ENCODE measurements at places on chromosomes 7 and 10.

- DNase-seq: peak; percentile 94
These were observed at the start of gene FZD8 for GRCh38 chr10:35642035-35642792. FZD8 (minus strand) TSS chr10:35642296; CDS start chr10:35641429, 867 bp downstream.

DNA sequence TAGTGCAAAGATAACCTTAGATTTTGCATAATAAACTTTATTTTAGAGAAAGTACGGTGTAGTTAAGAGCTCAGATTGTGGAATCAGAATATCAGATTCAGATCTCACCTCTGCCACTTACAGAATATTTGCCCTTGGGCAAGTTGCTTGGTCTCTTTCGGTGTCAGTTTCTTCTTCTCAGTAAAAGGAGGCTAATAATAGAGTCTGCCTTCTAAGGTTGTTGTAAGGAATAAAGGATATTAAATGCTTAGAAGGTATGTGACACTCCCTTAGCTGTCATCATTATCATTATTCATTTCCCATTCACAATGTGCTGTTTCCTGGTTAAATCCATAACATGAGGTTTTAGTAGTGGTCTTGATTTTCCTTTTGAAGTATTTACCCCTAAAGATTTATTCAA lies 42.2 kb downstream of the MPLKIP start:
- no peak for DNase-seq

GRCh38 chr10:77532068-77532467 lies 105.5 kb downstream of the KCNMA1 start:
- DNase-seq: peak; percentile 28

- DNase-seq: no peak
These were observed 120.4 kb downstream of the PKD1L1 start for GRCh38 chr7:47827871-47828270.

DNA sequence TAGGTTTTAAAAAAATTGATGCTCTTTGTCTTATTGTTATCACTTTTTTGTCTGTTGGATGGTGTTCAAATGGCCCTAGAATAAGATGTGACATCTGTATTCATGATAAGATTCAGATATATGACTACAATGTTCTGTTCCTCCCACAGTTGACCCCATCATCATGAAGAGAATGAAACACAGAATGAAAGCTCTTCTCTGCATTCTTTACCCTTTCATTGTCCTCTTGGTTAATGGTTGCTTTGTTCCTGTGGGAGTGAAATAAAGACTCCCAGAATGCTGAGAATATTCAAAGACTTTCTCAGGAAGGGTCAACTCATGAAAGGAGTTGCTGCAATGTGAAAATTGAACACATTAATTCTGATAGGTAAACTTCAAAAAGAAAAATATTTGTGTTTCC lies 1015.8 kb downstream of the SORCS3 start:
- DNase-seq: no peak

- DNase-seq: peak; percentile 85
These were observed 266.3 kb downstream of the AHR start for GRCh38 chr7:17564678-17565212.

GRCh38 chr10:62541811-62542210 lies 167.6 kb downstream of the ZNF365 start:
- DNase-seq: no peak

- DNase-seq: peak; percentile 4
These were observed 129.2 kb upstream of the SEC61G start for GRCh38 chr7:54888067-54888733.

DNA sequence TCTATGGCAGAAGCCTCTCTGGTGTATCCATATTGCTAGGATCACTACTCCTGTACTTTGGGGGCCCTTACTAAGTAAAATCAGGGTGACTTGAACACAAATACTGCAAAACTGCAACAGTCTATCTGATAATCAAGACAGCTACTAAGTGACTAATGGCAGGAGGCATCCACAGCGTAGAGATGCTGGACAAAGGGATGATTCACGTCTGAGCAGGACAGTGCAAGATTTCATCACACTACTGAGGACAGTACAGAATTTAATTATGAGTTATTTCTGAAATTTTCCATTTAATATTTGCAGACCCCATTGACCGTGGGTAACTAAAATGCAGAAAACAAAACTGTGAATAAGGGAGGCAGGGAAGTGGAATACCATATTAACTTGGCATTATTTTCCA lies 10.4 kb downstream of the CUL2 start:
- DNase-seq: peak; percentile 92

GRCh38 chr10:11874568-11875493 lies 51.7 kb downstream of the PROSER2 start:
- peak; percentile 67 for DNase-seq

GRCh38 chr7:13871008-13871407 lies 118.5 kb downstream of the ETV1 start:
- no peak for DNase-seq

DNA sequence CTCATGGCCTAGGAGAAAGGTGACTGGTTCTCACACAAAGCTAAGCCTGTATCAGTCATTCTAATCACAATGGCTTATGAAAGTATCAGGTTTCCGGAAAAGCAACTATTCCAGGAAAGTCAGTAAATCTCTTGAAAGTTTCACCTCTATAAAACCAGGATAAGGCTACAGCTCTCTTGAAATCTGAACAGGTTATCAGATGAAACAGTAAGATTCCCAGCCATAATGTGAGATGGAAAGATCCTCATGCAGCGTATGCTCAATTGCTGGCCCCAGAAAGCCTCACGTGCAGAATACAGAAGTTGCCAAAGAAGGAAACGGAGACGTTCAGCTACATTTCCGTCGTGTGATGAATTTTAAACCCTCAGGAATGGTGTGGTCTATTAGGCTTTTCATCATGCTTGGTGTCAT lies 90.0 kb downstream of the PFKFB3 start:
- DNase-seq: peak; percentile 55

GRCh38 chr7:17384400-17384799 lies 85.9 kb downstream of the AHR start:
- no peak for DNase-seq

DNA sequence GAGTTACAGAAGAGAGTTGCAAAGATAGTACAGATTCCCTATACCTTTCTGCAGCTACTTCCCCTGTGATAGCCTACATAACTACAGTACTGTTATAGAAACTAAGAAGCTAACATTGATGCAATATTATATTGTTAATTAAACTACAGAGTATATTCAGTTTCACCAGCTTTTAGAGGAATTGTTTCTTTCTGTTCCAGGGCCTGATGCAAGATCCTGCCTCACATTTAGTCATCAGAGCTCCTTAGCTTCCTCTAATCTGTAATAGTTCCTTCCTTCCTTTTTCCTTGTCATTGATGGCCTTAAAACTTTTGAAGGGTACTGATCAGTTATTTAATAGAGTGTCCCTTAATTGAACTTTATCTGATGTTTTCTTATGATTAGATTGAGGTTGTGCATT lies 56.8 kb downstream of the SDHAF3 start:
- DNase-seq: peak; percentile 21

DNA sequence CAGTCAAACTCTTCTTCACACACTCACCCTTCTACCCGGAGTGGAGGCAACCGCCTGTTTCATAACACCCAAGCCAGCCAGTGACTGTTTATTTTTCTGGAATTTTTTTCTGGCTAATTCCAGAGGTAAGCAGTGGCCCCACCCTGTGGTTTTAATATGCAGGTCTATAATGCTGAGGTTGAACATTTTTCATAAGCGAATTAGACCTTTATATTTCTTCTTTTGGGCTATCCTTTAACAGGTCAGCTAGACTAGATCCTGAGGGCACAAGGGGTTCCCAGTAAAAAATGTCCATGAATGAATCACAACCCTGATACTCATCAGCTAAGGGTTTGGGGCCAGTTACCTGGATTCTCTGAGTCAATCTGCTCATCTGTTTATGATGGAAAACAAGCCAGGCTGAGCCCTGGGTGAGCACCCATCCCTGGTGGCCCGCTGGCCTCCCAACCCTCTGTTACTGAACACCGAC lies 76.2 kb downstream of the GRB10 start:
- no peak for DNase-seq

- peak; percentile 17 for DNase-seq
These were observed 62.4 kb upstream of the SDK1 start for GRCh38 chr7:3238525-3239210.

GRCh38 chr7:29853789-29854188 lies 47.5 kb downstream of the WIPF3 start:
- no peak for DNase-seq

- peak; percentile 91 for DNase-seq
These were observed 53.9 kb upstream of the CREB5 start for GRCh38 chr7:28358423-28358868.

- no peak for DNase-seq
These were observed 324.5 kb downstream of the PHF14 start for GRCh38 chr7:11298220-11298619.

DNA sequence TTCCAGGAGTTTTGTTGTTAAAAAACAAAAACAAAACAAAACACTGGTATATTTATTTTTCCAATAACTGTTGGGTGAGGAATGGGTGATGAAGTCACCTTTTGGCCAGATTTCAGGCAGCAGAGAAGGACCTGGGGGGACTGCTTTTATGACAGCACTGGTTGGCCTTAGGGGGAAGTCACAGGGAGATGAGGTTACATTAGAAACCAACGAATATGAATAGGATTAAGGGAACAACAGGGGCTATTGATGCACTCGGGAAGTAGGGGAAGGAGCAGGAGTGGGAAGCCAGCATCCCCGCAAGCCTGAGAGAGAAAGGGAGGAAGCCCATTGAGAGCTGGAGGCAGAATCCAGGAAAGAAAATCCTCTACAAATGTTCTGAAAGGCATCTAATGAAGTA lies 958.4 kb downstream of the TYW1 start:
- no peak for DNase-seq

DNA sequence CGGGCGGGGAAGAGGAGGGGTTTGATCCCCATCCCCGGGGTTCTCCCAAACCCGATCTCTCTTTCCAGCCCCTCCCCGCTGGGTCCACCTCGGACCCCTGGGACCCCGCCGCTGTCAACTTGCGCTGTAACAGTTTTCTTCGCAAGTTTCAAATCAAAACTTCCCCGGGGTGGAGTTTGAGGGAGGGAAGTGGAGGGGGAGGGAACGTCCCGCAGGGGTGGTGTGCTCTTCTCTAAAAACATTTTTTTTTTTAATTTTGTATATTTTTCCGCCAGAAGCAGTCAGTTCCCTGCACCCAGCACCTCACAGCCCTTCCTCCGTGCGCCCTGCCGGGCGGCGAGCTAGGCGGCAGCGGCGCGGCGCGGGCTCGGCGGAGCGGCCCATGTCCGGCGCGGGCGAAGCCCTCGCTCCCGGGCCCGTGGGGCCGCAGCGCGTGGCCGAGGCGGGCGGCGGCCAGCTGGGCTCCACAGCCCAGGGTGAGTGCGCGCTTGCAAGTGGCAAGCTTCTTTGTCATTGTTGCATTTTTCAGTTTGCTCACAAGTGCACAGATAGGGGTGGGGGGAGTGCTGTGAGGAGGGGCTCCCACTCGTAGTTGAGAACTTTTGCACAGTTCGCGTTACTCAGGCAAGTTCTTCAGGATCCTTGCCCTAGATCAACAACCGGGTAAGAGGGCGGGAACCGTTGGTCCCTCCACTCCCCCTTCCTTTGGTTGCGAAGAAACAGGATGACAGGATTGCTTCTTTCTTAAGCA lies 933 bp downstream of the MDFIC start:
- peak; percentile 80 for DNase-seq

DNA sequence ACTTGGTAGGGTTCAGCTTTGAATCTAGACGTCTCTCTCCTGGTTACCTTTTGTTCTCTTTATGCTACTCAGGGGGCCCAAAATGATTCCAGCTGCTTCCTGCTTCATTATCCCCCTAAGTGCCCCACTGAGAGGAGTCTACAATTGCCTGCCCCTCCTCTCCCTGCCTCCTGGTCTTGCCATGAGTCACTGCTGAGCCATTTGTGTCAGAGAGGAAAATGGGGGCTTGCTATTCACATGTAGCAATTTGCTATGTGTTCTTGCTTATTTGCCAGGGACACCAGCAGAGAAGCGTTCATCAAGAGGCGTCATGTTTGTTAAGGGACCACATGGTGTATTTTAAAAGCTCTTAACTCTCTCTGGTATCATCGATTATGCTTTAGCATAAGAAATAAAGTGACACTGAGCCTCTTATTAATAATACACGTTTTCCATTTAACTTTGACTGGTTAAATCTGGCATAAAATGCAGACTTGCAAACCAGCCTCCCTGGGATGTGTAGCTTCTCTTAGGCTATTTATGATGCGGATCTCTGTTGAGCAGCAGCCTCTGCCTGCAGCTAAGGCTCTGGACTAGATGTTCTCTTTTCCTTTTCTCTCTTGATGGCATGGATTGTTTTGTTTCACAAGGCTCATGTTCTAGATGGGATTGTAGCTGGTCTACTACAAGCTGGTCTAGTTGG lies 239.3 kb downstream of the AUTS2 start:
- DNase-seq: peak; percentile 12

GRCh38 chr7:13604178-13604577 lies 385.3 kb downstream of the ETV1 start:
- DNase-seq: no peak

DNA sequence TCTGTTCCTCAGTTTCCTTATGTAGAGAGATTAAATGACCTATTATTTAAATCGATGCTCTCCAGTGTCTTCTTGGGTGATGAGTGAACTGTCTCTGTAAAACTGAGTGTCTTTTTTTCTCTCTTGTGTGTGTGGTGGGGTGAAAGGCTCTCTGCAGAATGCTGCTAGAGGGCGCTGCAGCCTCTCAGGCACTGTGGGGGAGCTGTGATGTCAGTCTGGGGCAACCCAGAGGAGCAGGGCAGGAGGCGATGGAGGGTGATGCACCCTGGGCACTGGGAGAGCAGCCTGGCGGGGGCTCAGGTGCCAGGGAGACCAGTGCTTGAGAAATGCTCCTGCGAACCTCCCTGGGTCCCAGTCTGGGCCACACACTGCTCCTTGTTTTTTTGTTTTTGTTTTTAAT lies 110.1 kb upstream of the POM121L12 start:
- DNase-seq: no peak

- no peak for DNase-seq
These were observed 82.5 kb downstream of the VWDE start for GRCh38 chr7:12320987-12321647.

GRCh38 chr10:96511044-96511945 lies 2.4 kb downstream of the TLL2 start:
- peak; percentile 24 for DNase-seq

- DNase-seq: peak; percentile 78
These were observed 43.2 kb downstream of the ASB13 start for GRCh38 chr10:5623081-5623748.

Data from iris pigment epithelial cell (primary cell).